ENCODE measurements at places on chromosomes 3 and 15.
A peak's percentile ranks its signal among the peaks of the same experiment; 100 is the strongest.

DNA sequence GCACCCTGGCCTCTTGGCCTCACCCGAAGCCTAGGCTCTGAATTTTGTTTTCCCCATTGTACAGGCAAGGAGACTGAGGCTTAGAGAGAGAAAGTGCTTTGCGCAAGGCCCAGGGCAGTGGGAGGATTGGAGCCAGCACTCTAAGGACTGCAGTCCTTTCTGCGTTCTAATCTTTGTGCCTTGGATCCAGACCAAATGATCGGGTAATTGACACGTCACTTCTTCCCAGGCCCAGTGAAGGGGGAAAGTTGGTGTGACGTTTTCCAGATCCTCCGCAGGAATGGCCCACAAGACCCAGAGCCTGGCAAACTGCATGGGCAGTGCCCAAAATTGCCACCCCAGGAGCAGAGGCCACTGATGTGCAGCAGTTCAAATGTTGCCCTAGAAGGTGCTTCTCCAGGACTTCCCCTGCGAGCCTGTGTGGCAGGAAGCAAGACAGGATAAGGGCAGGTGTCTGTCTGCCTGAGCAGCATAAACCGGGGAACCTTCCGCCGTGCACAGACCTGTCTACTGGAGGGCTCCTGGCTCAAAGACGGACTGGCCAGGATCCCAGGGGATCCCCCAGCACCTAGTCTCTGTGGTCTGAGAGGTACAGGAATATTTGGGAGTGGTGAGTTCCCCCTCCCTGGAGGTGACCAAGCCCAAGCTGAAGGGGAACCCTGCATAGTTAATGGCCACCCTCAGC, 194.5 kb upstream of the TLE3 start:
- DNase-seq, result no peak

GRCh38 chr3:121757087-121757811, 7.7 kb upstream of the GOLGB1 start:
- DNase-seq, result no peak

- peak; percentile 90 for DNase-seq
Measured at GRCh38 chr15:89740137-89740536, 10.9 kb downstream of the MESP1 start.

GRCh38 chr3:63582943-63583500, 69.5 kb upstream of the SNTN start:
- DNase-seq, result no peak

DNA sequence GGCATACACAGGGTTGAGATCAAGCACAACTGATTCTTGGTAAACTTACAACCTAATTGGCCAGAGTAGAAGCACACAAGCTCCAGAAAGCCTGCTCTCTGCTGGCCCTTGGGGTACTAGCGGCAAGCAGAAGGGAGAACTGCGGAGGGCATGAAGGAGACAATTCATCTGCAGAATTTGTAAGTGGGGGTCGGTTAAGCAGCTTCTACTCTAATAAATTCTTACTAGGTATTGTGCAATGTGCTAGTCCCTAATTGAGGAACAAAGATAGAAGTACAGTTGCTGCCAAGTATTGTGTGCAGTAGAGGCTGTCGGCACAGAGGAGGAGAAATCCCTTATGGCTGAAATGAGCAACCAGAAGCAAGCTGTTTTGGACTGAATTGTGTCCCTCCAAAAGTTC, 91.2 kb upstream of the VEPH1 start:
- DNase-seq, result no peak

DNA sequence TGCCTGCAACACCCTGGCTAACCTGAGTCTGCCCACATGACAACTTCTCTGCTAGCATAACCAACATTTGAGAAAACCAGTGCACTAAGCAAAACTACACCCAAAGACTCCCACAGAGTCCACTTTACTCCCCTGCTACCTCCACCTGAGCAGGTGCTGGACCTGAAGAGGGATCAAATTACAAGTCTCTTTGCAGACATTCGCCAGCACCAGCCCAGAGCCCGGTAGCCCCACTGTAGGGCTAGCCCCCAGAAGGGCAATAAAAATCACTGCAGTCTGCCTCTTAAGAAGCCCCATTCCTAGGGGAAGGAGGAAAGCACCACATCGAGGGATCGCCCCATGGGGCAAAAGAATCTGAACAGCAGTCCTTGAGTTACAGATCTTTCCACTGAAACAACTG, 472.2 kb downstream of the GRM7 start:
- DNase-seq, result no peak

- no peak for DNase-seq
Measured at GRCh38 chr15:62297522-62297921, 132.4 kb upstream of the C2CD4B start.

DNA sequence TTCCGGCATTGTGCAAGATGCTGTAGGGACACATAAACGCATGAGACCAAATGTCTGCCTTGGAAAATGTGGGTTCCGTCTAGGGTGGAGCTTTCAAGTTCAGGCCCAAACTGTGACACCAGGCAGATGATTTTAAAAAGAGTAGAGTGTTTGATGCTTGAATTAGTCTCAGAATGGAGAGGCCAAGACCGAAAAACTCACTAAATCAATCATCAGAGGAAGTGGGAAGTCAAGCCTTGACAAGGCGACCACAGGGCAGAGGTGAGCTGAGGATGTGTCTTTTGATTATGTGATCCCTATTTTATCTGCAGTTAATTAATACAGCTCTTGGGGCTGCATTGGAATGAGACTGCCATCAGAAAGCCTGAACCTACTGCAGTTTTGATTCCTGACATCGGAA, 275.4 kb downstream of the ABHD5 start:
- no peak for DNase-seq

- DNase-seq, result no peak
Measured at GRCh38 chr15:98358971-98359370, 289.4 kb upstream of the IGF1R start.

GRCh38 chr15:101486696-101487459, 2.6 kb downstream of the PCSK6 start:
- DNase-seq, result no peak

GRCh38 chr3:126423191-126424038, 28.7 kb downstream of the CFAP100 start:
- no peak for DNase-seq

- no peak for DNase-seq
Measured at GRCh38 chr3:9784965-9785364, 7.3 kb downstream of the TADA3 start.

DNA sequence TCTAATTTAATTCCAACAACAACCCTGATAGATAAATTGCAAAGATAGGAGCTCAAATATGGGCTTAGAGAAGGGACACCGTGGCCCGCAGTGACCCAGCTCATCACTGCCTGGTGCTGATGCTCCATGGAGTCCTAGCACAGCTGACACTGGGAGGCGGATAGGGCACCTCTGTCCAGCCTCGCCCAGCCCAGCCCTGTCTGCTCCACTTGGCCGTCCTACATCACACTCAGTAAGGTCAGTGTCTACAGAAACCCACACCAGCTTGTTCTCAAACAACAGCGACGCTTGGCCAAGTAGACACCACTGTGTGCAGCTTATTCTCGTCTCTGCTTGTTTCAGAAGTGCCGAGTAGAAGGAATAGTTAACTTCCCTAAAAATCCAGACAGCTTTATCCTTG, 33.9 kb downstream of the GABRB3 start:
- no peak for DNase-seq

- DNase-seq, result no peak
Measured at GRCh38 chr3:135752851-135753250, 212.7 kb upstream of the PPP2R3A start.

GRCh38 chr3:150147776-150148175, 177.1 kb upstream of the PFN2 start:
- no peak for DNase-seq

- DNase-seq, result no peak
Measured at GRCh38 chr3:57179580-57180410, 14.6 kb upstream of the IL17RD start.

DNA sequence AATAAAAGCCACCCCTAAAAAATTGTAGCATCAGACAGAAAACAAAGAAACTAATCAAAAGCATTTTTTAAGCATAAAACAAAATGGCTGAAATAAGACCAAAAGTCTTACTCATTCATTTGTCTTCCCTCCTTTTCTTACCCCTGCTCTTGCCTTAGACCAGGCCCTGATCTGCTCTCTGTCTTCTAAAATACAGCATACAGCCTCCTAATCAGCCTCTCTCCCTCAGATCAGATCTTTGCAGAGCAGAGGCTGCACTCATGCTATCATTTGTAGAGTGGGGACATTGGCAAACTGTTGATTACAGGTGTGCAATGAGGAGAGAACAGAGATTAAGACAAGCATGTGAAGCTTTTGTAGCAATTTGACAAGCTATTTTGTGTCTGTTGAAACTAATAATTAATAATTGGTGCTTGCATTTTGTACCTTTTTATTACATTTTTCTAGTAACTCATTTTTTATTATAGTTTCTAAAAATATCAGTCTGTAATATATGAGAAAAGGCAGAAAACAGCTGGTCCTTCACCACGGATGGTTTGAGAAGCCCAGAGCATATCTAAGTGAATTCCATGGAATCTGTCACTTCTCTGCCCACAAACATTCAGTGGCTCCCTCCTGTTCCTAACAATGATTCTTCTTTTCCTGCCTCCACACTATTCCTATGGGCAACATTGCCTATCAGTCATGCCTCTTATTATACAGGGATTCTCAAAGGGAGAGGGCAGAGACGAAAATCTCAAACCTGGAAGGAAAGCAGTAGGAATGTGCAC, 286.2 kb upstream of the STT3B start:
- DNase-seq, result no peak

DNA sequence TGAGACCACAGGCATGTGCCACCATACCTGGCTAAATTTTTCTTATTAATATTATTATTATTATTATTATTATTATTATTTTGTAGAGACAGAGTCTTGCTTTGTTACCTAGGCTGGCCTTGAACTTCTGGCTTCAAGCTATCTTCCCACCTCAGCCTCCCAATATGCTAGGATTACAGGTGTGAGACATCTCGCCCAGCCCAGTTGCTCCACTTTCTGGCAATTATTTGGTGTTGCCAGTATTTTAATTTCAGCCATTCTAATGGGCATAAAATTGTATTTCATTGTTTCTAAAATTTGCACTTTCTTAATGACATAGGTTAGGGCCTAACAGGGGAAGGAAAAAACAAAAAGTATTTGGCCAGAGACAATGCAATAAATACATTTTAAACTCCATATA, 1217.6 kb upstream of the ALCAM start:
- no peak for DNase-seq

- DNase-seq, result no peak
Measured at GRCh38 chr3:189577050-189577951, 53.9 kb upstream of the TP63 start.

GRCh38 chr3:174355505-174355904, 503.6 kb upstream of the NAALADL2 start:
- DNase-seq, result no peak

DNA sequence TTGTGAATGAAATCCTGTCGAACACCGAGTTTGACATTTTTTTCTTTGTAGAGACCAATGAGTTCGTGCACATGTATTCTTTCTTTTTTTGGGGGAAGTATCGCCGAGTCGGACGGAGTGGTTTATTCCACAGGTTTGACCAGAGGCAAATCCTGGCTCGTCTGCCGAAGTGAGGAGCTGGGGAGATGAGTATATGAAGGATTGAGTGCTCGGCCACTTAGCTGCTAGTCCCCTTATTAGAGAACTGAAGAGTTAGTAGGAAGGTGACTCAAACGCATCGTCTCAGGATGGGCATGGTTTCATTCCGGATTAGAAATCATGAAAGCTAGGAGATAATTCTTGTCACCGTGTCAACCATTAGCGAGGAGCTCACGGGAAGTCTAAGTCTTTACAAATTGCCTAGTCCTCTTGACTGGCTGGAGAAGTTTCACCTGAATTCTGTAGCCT, 154.7 kb upstream of the GOLIM4 start:
- DNase-seq, result no peak

DNA sequence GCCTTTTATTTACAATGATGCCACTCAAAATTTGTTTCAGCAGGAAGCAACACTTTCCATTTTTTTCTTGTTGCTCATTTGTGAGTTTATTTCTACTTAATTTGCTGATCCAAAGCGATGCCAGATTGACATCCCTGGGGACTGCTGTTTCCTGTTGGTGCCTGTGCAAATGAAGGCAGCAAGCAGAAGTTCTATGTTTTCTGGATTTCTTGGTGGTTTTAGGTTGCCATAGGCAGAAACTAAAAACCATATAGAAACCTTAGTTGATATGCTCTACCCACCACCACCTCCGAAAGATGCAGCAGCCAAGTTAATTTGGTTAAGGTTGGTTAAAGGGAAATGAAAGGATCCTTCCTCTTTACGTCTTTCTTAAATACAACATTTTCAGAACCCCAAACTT, 356.2 kb downstream of the RBMS3 start:
- no peak for DNase-seq

DNA sequence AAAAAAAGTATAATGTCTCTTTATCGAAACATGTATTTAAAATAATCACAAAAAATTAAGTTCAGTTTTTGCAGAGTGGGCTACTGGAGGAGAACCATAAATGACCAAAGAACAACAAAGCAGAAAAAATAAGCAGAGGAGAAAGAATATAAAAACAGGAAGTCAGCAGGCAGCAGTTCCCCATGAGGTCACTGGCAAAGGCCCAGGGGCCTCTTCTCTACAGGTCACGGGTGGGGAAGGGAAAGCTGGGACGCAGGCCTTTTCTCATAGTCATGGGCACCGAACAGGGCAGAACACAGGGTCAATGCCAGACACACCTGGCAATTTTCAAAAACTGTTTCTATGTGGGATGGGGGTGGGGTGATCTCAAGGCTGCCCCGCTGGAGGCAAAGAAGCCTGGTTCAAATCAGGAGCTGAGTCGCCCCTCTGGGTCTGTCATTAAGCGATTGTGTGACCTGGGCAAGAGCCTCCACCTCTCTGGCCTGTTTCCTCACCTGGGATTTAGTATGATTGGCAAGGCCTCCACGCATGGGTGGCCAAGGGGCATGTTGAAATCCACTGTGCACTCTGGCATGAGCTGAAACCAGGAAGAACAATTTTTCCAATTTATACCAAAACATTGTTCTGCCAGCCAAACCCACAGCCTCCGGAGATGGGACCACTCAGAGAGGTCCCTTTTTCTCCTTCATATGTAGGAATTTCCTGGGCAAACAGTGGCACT, 43.8 kb upstream of the UACA start:
- DNase-seq, result no peak

DNA sequence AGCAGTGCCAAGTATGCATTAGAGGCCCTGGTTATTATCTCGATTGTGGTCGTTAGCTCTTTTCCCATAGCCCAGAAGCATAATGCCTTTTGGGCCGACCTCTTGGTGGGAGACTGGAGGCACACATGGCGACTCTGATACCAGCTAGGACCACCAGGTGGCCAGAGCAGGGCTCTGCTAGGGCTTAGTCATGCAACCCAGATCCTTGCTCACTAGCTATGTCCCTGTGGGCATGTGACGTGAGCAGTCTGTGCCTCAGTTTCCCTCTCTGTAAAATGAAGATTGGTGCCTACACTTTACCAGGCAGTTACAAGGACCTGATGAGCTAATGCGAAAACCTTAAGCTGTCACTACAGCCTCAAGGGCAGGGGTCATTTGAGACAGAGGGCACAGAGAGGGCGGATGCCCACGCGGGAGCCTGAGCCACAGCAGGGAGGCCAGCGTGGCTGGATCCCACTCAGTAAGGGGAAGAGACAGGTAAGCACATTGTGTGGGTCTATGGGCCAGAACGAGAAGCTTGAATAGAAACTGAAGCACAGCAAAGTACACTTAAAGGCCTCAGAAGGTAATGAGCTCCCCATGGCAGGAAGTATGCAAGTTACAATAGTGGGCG, 8.8 kb downstream of the KLF15 start:
- no peak for DNase-seq

GRCh38 chr15:69926006-69926405, 171.7 kb downstream of the TLE3 start:
- DNase-seq, result no peak

GRCh38 chr3:74067296-74067695, 442.6 kb upstream of the PDZRN3 start:
- no peak for DNase-seq

- peak; percentile 88 for DNase-seq
Measured at GRCh38 chr15:78422571-78423340, 15.3 kb upstream of the IREB2 start.

GRCh38 chr15:42088801-42089640, 5.3 kb downstream of the PLA2G4D start:
- DNase-seq, result no peak
